Hepatocyte (in vitro differentiated cells): ENCODE measurements at places on chromosomes 7 and 10.

- no peaks in the 10 kb centered on the region for H3K4me1 ChIP-seq
- H3K27me3 ChIP-seq = peaks cover 15% of the 10 kb centered on the region
- H3K36me3 ChIP-seq = no peaks in the 10 kb centered on the region
- peak; percentile 70 for DNase-seq
- no peak overlapping the region for H3K27ac ChIP-seq
- peak overlapping the region; percentile 20 for H3K4me3 ChIP-seq
Measured at GRCh38 chr10:43667317-43667731, 18.6 kb upstream of the ZNF32 start.

DNA sequence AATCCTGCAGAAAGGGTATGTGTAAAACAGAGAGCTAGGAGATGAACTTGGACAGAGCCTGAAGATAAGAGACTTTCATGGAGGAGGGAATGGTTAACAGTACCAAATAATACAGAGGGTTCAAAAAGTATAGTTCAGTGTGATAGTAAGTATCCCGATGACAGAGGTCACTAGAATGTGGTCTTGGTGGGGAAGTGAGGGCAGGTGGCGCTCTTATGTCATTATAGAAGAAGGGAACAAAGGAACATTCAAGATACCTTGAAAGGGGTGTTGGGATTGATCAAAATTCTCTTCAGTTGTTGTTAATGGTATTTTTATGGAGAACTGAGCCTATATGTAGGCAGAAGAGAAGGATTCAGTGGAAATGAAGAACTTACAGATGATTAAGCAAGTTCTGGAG is 312.5 kb downstream of the SUGCT start:
- no peak overlapping the region for H3K27ac ChIP-seq
- H3K36me3 ChIP-seq = no peaks in the 10 kb centered on the region
- H3K4me1 ChIP-seq = no peaks in the 10 kb centered on the region
- no peak overlapping the region for H3K4me3 ChIP-seq
- H3K27me3 ChIP-seq = no peaks in the 10 kb centered on the region

GRCh38 chr7:39741942-39742623 is 118.7 kb downstream of the RALA start:
- H3K27ac ChIP-seq = no peak overlapping the region
- DNase-seq = peak; percentile 58
- no peak overlapping the region for H3K4me3 ChIP-seq
- no peaks in the 10 kb centered on the region for H3K4me1 ChIP-seq
- H3K36me3 ChIP-seq = no peaks in the 10 kb centered on the region

- no peaks in the 10 kb centered on the region for H3K36me3 ChIP-seq
- H3K4me3 ChIP-seq = no peak overlapping the region
- no peak for DNase-seq
- H3K27me3 ChIP-seq = no peaks in the 10 kb centered on the region
- H3K4me1 ChIP-seq = no peaks in the 10 kb centered on the region
- H3K27ac ChIP-seq = no peak overlapping the region
Measured at GRCh38 chr7:34787586-34787985, 129.6 kb downstream of the NPSR1 start.

GRCh38 chr7:149796287-149796860 is 23.0 kb upstream of the ZNF467 start:
- no peaks in the 10 kb centered on the region for H3K4me1 ChIP-seq
- no peak overlapping the region for H3K27ac ChIP-seq
- DNase-seq = no peak
- H3K27me3 ChIP-seq = no peaks in the 10 kb centered on the region
- no peaks in the 10 kb centered on the region for H3K36me3 ChIP-seq
- no peak overlapping the region for H3K4me3 ChIP-seq

- no peaks in the 10 kb centered on the region for H3K27me3 ChIP-seq
- H3K27ac ChIP-seq = no peak overlapping the region
- no peaks in the 10 kb centered on the region for H3K36me3 ChIP-seq
- no peaks in the 10 kb centered on the region for H3K4me1 ChIP-seq
Measured at GRCh38 chr10:21264271-21264670, 261.2 kb downstream of the SKIDA1 start.

DNA sequence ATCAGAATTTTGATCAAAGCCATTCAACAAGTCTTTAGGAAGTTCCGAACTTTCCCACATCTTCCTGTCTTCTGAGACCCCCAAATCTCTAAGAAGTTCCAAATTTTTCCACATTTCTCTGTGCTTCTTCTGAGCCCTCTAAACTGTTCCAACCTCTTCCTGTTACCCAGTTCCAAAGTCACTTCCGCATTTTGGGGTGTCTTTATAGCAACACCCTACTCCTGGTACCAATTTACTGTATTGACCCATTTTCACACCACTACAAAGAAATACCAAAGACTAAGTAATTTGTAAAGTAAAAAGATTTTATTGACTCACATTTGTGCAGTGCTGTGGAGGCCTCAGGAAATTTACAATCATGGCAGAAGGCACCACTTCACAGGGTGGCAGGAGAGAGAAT is 385.8 kb upstream of the GHITM start:
- no peak for DNase-seq
- H3K27ac ChIP-seq = no peak overlapping the region
- no peak overlapping the region for H3K4me3 ChIP-seq

- no peak for DNase-seq
- H3K27ac ChIP-seq = no peak overlapping the region
- H3K4me1 ChIP-seq = peaks cover 13% of the 10 kb centered on the region
- no peak overlapping the region for H3K4me3 ChIP-seq
- no peaks in the 10 kb centered on the region for H3K36me3 ChIP-seq
Measured at GRCh38 chr7:39888171-39888853, 61.7 kb upstream of the CDK13 start.

GRCh38 chr10:102773320-102773719 is 29.6 kb downstream of the WBP1L start:
- H3K4me1 ChIP-seq = peaks cover 62% of the 10 kb centered on the region
- no peak for DNase-seq
- peak overlapping the region; percentile 46 for H3K27ac ChIP-seq
- H3K4me3 ChIP-seq = no peak overlapping the region

DNA sequence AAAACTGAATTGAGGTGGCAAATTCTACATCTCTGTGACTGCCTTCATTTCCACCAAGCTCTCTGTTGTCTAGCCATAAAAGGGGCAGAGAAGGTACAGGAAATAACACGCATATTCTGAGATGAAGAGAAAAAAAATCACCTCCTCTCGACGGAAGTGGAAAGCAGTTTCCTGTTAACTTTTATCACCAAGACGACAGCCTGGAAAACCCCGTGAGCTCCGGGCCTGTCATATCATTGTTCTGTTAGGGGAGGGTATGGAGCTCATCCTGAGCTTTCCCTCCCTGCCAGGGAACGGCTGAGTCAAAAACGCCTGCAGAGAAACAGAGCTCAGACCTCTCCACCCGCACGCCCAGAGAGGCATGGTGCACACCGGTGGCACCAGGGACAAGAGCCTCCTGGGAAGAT is 200.3 kb downstream of the PRPF18 start:
- no peak overlapping the region for H3K27ac ChIP-seq
- peaks cover 7% of the 10 kb centered on the region for H3K4me1 ChIP-seq
- no peak overlapping the region for H3K4me3 ChIP-seq
- DNase-seq = no peak
- H3K27me3 ChIP-seq = no peaks in the 10 kb centered on the region

GRCh38 chr10:369221-369683 is 234.0 kb downstream of the ZMYND11 start:
- H3K36me3 ChIP-seq = peaks cover 5% of the 10 kb centered on the region
- H3K4me1 ChIP-seq = peaks cover 51% of the 10 kb centered on the region
- H3K27ac ChIP-seq = peak overlapping the region; percentile 46

- H3K4me1 ChIP-seq = no peaks in the 10 kb centered on the region
- no peak overlapping the region for H3K4me3 ChIP-seq
- no peaks in the 10 kb centered on the region for H3K27me3 ChIP-seq
- no peak for DNase-seq
- H3K36me3 ChIP-seq = no peaks in the 10 kb centered on the region
- no peak overlapping the region for H3K27ac ChIP-seq
Measured at GRCh38 chr7:77316219-77316978, 99.8 kb downstream of the GSAP start.

DNA sequence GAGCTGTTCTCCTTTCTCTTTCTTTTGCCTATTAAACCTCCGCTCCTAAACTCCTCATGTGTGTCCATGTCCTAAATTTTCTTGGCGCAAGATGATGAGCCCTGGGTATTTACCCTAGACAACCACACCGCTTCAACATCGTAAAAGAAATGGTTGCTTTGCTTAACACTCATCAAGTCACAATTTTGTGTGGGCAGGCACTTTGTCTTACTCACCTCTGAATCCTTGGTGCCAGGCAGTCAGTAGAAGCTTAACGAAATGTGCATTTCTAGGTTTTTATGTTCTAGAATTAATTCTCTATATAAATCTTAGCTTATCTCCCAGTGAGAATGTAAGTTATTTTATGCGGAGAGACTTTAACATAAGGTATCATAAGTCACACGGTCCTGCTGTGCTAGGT is 478.7 kb downstream of the CALN1 start:
- H3K36me3 ChIP-seq = no peaks in the 10 kb centered on the region
- H3K27me3 ChIP-seq = no peaks in the 10 kb centered on the region
- no peaks in the 10 kb centered on the region for H3K4me1 ChIP-seq
- no peak overlapping the region for H3K27ac ChIP-seq
- no peak overlapping the region for H3K4me3 ChIP-seq

- no peak for DNase-seq
- no peaks in the 10 kb centered on the region for H3K36me3 ChIP-seq
- H3K27ac ChIP-seq = no peak overlapping the region
- H3K27me3 ChIP-seq = no peaks in the 10 kb centered on the region
Measured at GRCh38 chr10:88848499-88848898, 3.1 kb downstream of the ANKRD22 start.

DNA sequence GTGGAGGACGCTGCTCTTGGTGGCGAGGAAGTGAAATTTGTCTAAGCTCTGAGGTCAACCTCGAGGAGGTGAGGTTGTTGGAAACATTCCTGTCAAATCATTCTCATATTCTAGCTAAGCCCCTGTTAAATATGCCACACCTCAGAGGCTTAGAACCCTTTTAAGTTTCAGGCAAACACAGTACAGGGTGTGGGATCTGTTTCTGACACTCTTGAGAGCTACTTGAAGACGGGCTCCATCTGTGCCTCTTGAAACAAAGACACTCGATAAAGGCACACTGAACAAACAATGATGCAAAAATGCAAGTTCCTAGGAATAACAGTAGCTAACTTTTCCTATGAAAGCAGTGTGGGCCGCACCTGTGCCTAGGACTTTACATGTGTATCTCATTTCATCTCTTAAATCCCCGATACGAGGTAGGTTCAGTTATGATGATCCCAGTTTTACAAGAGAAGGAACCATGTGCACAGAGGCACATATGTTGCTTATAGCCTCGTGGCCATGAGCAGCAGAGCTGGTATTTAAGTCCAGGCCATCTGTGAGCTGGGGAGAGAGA is 299.2 kb downstream of the CCDC3 start:
- no peak overlapping the region for H3K27ac ChIP-seq
- H3K27me3 ChIP-seq = no peaks in the 10 kb centered on the region
- H3K4me3 ChIP-seq = no peak overlapping the region
- H3K36me3 ChIP-seq = no peaks in the 10 kb centered on the region

DNA sequence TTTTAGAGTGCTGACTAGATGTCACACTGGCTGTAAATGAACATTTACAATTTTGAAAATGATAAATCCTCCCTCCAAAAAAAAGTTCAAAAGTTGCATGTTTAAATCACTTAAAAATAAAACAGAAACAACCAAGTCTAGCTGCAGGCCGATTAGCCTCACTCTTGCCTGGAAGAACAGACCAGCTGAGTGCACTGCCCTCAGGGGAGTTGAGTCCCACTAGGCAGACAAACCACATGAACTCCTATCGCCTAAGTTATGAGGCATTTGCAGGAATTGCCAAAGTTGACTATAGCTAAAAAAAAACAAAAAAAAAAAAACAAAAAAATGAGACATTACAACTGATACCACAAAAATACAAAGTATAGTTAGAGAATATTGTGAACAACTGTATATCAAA is 510.0 kb downstream of the ANKRD7 start:
- no peak for DNase-seq
- H3K4me3 ChIP-seq = no peak overlapping the region
- H3K27ac ChIP-seq = no peak overlapping the region
- no peaks in the 10 kb centered on the region for H3K36me3 ChIP-seq

GRCh38 chr7:156751319-156751718 is 110.7 kb downstream of the RNF32 start:
- DNase-seq = peak; percentile 29
- peaks cover 16% of the 10 kb centered on the region for H3K4me1 ChIP-seq
- no peaks in the 10 kb centered on the region for H3K27me3 ChIP-seq
- H3K4me3 ChIP-seq = no peak overlapping the region
- H3K27ac ChIP-seq = peak overlapping the region; percentile 43

- no peaks in the 10 kb centered on the region for H3K4me1 ChIP-seq
- H3K27ac ChIP-seq = no peak overlapping the region
- H3K27me3 ChIP-seq = no peaks in the 10 kb centered on the region
- H3K36me3 ChIP-seq = no peaks in the 10 kb centered on the region
Measured at GRCh38 chr10:74246495-74246894, 95.5 kb downstream of the ADK start.

DNA sequence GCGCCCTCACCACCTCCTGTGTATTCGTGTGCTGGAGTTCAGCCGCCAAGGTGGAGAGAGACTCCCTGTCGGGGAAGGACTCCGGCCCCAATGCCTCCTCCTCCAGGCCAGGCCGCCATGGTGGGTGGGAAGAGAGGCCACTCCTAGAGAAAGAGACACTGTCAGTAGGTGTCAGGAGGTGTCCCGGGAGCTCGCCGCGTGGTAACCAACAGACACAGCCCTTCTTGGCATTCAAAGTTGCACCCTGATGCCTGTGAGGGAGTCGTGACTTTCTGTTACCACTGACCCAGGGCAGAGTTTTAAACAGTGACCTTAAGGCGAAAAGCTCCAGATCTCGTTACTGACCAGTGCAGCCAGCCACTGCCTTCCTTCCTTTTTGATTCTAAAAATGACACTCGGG is 155.2 kb downstream of the CUX1 start:
- H3K4me1 ChIP-seq = peaks cover 4% of the 10 kb centered on the region
- no peak overlapping the region for H3K4me3 ChIP-seq
- DNase-seq = no peak
- H3K27me3 ChIP-seq = no peaks in the 10 kb centered on the region

- no peak overlapping the region for H3K4me3 ChIP-seq
- H3K36me3 ChIP-seq = peaks cover 5% of the 10 kb centered on the region
- peak overlapping the region; percentile 40 for H3K27ac ChIP-seq
- H3K27me3 ChIP-seq = no peaks in the 10 kb centered on the region
- H3K4me1 ChIP-seq = no peaks in the 10 kb centered on the region
Measured at GRCh38 chr10:73759512-73760115, 15.4 kb downstream of the SEC24C start.

DNA sequence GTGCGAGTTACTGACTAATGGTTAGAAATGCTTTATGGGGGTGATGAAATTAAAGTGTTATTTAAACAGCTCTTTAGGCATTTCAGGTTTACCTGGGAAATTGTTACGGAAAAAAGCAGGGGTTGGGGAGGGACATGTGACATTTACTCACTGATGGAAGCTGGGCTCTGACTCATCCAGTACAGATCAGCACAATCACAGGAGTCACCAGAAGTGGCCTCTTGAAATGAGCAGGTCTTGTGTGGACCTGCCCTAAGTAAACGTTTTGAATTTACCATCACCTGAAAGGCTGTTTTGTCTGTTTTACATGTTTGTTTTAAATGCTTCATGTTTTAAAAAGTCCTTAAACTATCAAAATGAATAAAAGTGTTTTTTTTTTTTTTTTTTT is 2.3 kb downstream of the GLRX3 start:
- H3K36me3 ChIP-seq = no peaks in the 10 kb centered on the region
- H3K4me3 ChIP-seq = peak overlapping the region; percentile 4
- peaks cover 15% of the 10 kb centered on the region for H3K4me1 ChIP-seq
- DNase-seq = peak; percentile 85
- peak overlapping the region; percentile 90 for H3K27ac ChIP-seq
- no peaks in the 10 kb centered on the region for H3K27me3 ChIP-seq
